H7 (cell line): ENCODE measurements at places on chromosomes 3 and 15.

- no peak for DNase-seq
Measured at GRCh38 chr3:177150970-177151627, 46.2 kb downstream of the TBL1XR1 start.

DNA sequence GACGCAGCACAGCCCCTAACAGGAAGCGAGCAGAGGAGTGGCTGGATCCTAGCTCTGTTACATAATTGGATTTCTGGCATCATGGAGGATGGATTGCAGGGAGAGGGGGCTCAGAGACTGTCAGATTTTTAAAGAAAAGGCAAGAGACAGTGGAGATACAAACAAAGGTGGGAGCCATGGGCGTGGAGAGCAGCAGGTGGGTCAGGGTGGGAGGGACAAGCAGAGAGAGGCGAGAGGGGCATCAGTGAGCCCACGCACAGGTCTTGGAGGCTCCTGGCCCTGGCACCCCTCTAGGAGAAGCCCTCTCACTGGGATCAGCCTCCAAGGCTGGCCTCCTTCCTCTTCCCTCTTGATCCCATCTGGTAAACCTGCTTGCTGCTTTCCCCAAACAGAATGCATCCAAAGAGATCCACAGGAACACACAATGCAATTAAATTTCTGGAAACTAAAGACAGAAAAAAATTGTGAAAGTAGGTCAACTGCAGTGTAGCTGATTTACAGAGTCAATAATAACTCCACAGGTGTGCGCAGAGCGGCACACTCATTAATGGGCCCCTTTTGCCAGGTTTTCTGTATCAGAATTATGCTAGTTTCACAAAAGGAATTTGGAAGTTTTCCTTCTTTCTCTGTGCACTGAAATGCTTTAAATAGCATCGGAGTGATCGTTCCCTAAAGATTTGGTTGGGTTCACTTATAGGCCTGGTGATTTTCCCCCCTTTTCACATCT, 66.1 kb downstream of the LSM3 start:
- DNase-seq, result no peak

DNA sequence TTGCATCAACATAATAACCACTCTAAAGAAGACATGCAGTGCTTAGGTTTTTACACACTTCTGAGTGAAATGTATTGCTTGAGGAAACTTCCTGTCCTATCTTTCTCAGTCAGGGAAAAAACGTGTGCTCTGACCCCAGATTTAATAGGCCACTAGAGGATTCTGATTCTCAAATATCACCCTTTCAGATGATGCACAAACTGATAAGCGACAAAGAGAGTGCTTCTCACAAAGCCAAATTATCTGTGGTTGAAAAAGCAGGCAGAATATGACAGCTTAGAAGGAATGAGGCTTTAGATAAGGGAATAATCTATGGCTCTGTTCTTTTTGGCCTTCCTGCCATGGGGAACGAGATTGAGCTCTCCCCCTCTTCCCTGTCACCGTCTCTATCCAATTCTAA, 583.4 kb upstream of the SGO1 start:
- DNase-seq, result no peak

DNA sequence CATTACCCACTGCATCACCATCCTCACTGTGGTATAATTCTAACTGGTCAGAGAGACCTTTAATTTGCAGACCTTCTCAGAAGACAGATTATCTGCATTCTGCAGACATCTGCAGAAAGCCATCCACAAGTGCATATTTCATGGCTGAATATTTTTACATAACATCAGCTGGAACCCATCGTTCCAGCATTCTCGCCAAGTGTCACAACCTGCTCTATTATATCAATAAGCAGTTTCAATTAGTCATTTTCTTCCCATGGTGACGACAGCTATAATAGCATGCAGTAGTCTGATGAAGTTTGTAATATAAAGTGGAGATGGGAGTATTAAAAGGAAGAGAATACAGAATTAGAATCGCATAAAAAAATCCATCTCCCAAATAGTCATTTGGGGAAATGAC, 334.7 kb downstream of the FHIT start:
- no peak for DNase-seq

DNA sequence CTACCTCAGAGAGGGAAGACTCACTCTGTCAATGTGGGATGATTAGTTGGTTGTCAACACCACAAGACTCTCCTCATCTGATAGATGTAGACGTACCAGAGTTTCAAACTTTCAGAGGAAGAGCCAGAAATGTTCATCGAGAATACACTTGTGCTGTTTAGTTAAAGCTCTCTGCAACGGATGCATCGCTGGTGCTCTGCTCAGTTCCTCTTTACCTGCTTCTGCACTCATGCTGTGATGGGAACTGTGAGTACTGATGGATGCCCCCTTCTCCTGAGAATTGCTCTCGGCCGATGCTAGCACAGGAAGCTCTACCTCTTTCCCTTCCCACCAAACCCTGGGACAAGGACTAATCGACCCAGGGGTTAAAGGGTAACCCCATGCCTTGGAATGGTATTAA, 51.8 kb upstream of the CCDC54 start:
- no peak for DNase-seq

DNA sequence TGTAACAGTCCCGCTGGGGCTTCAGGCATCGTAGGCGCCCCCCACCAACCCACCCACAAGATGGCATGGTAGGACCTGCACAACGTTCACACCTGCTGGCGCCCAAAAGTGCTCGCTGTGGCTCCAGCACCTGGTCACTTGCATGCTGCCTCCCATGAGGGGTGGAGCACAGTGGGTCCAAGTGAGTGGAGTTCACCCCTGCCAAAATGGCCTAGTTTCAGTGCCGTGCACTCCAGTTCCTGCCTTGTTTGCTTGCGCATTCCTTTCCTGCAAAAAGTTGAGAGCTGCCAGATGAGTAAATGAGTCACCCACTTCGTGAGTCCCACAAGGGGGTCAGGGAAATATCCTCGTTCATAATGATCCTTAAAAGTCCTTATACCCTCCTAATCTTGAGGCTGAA, 788.7 kb upstream of the DPPA4 start:
- DNase-seq, result no peak

- no peak for DNase-seq
Measured at GRCh38 chr3:195005759-195006510, 265.0 kb downstream of the XXYLT1 start.

GRCh38 chr15:26698555-26698954, 74.3 kb downstream of the GABRB3 start:
- no peak for DNase-seq

- DNase-seq, result no peak
Measured at GRCh38 chr15:99956820-99957641, 223.8 kb upstream of the LYSMD4 start.

DNA sequence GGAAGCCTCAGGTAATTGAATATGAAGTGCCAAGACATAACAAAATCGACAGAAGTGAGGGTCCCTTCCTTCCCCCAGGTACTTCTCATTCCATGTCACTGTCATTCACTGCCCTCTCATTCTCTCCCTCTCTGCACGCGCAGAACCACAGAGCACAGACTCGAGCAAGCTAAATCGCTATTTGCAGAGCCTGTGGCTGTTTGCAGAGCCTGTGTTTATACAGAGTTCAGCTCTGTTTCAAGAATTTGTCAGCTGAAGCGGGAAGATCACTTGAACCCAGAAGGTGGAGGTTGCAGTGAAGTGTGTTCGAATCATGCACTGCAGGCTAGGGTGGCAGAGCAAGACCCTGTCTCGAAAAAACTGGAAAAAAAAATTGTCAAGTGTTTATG, 2.5 kb downstream of the VILL start:
- DNase-seq, result peak; percentile 10

- DNase-seq, result no peak
Measured at GRCh38 chr15:99322643-99323405, 71.5 kb downstream of the LRRC28 start.

- DNase-seq, result no peak
Measured at GRCh38 chr15:79769069-79769481, 127.7 kb downstream of the MTHFS start.

DNA sequence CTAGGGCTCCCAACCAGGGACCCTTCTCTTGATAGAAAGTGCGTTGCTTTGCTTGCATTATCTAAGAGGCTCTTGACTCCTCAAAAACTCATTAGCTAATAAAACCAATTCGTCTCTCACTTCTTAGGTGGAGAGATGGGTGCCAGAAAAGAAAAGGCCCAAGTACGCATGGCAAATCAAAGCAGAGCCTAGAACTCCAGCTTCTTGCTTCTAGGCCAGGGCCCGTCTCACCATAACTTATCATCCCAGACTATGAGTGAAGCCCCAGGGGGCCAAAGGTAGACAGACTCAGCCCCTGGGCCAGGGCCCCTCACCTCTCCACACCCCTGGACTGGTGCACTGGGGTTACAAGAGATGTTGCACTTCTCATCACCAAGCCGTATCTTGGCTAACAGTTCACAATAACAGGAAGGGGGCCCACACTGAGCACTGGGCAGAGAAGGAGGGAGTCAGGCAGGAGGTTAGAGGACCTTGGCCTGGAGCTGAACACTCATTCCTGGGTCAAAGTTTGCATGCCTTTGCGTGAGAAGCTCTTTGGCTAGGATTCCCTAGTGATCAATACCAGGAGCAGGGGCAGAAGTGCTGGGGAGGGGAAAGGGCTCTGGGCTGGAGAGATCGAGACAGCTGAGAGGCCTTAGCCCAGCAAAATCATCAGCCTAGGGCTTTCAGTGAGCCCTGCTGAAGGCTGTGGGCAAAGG, 5.4 kb upstream of the CYP1A1 start:
- DNase-seq, result no peak

DNA sequence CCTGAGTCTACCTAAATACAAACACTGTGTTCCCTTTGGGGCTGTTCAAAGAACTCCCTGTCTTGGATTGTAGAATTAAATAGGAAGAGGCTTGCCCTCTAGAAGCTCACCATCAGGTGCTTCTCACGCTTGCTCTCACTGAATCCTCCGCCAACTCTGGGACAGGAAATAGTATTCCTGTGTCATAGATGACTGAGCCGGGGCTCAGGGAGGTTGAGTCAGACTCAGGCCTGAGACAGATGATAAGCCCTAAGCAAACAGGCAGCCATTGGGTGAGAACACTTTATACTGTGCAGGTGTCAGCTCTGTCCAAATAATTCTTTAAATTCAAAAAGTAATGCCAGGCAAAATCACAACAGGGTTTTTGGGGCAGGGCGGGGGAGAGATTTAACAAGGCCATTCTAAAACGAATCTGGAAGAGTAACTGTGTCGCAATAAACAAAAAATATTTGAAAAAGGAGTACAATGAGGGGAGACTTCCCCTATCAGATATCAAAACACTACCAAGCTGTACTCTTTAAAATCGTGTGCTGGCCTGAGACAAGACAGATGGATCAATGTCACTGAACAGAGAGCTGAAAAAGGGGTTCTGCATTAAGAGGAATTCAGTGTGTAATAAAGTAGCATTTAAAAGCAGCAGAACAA, 59.0 kb downstream of the EPHB3 start:
- no peak for DNase-seq

DNA sequence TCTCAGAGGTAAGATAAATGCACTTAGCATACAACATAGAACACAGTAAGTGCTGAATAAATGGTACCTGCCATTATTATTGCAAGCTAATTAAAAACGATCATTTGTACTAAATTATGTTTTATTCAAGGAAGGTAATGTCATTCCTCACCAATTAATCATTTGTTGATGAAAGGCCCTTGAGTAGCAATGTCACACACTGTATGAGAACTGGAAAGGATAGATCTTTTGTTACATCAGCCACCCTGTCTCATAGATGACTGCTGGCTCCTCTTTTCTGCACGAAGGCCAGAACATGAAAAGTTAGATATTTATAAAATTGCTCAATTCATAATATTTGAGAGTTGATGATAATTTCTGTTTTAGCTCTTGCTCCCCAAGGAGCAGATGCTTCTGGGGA, 415.4 kb downstream of the RBMS3 start:
- DNase-seq, result no peak

- DNase-seq, result peak; percentile 81
Measured at GRCh38 chr3:141659821-141660613, 78.1 kb upstream of the RNF7 start.

DNA sequence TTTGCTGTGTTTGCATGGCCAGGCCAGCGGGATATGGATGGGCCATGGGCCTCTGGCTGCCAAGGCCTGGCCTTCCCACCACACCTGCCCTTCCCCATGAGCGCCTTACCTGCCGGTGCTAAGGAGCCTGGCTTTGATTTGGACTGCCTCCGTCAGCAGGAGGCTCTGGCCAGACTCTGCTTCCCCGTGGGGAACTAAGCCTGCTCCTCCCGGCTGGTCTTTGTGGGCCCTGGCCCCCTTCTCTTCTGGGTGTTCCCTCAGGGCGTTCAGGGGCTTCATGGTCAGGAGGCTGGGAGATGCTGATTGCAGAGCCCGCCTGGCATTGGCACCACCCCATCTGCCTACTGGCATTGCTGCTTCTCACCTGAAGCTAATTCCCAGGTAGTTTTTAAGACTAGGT, 45.2 kb downstream of the SMAD6 start:
- DNase-seq, result no peak

DNA sequence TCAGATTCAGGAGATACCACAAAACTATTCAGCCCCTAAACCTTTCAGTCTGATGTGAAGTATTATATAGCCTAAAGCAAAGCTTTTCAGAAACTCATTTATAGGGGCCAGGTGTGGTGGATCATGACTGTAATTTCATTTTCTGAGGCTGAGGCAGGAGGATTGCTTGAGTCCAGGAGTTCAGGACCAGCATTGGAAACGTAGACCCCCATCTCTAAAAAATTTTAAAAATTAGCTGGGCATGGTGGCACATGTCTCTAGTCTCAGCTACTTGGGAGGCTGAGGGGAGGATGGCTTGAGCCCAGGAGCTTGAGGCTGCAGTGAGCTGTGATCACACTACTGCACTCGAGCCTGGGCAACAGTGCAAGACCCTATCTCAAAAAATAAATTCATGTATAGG, 60.0 kb downstream of the TMOD3 start:
- DNase-seq, result no peak

GRCh38 chr15:58487041-58487723, 55.4 kb downstream of the LIPC start:
- DNase-seq, result no peak

DNA sequence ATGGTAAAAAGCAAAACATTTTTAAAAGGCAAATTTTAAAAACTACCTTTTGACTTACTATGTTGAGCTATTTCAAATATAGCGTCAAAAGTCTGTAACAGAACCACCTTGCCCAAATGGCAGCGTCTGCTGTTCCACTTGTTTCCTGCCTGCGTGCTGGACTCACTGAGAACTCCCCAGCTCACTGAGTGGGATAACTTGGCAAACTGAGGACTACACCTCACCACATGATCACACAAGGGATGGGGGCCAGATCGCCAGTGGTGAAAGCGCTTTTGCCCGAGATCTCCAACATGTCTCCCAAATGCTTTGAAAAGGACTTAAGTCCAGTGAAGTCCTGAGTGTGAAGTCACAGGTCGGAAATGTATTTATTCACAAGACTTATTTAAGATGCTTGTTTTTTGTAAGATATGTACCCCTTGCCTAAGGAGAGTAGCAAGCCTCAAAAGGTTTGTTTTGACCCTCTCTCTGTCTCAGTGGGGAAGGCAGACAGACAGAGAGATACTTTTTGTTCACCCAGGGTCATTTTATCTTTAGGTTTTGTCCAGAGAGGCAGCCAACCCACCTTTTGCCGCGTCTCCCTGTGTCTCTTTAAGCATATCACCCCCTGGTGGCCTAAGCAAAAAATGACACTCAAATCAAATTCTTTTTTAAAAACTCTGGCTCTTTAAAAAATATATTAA, 192.6 kb downstream of the PDZRN3 start:
- peak; percentile 45 for DNase-seq

GRCh38 chr3:183538486-183538885, 17.0 kb downstream of the KLHL6 start:
- no peak for DNase-seq
